HCT116 (cell line): ENCODE measurements at places on chromosomes 5 and 9. TPM values are rescaled to one million over a fixed set of nuclear protein-coding genes. Genes with fewer than 3 reads are reported as not detected.

SPATA24 gene
- 3.1 TPM for total RNA-seq

STPG3 gene
- not detected for total RNA-seq

GRCh38 chr5:6066016-6066415 lies 312.3 kb downstream of the MED10 start:
- H3K36me3 ChIP-seq: no peaks in the 10 kb centered on the region
- no peaks in the 10 kb centered on the region for H3K4me1 ChIP-seq
- DNase-seq: no peak
- no peak overlapping the region for H3K4me3 ChIP-seq

KCNIP1 gene
- not detected for total RNA-seq

LYSMD3 gene
- 18.0 TPM for total RNA-seq

SHOC1 gene
- total RNA-seq: 1.1 TPM
